ENCODE measurements at places on chromosomes 16 and 17.

DNA sequence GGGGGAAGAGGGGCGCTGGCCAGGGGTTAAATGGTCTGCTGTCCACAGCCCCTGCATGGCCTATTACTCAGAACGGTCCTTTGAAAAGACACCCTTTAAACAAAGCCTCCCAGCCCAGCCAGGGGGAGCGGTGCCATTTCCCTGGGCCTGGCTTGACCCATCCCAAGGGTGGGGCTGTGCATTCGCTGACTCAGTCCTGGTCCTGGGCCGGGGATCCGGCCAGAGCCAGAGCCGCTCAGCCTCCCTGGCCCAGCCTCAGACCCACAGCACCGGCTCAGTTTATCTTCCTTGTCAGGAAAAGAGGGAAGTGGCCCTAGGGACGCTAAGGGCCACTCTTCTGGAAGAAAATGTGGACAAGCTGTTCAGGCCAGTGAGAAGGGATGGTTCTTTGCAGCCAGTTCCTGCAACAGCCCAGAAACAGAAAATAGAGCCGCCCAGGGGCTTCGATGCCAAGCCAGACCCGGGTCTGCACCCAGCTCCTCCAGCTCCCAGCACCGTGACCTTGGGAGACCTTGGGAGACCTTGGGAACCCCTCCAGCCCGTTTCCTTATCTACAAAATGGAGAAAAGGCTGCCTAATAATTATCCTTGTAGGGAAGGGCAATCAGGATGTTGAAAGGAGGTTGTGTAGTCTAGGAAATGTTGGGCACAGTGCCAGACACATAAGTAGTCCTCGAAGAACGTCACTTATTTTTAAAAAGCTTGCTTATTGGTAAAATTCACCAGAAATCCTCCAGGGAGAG lies 82.5 kb downstream of the ZDHHC7 start:
- no peak for DNase-seq

DNA sequence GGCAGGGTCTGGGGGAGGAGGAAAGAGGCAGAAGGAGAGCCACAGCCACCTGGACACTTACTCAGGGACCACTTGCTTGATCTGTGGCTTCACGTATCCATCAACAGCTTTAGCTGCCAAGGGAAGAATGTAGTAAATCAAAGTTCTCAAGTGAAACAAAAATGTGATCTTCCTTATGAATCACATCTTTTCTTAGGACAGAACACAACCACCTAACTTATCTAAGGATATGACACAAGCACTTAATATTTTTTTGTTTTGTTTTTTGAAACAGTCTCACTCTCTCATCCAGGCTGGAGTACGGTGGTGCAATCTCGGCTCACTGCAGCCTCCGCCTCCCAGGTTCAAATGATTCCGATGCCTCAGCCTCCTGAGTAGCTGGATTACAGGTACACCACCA lies 8.4 kb upstream of the GHDC start:
- DNase-seq, result no peak

DNA sequence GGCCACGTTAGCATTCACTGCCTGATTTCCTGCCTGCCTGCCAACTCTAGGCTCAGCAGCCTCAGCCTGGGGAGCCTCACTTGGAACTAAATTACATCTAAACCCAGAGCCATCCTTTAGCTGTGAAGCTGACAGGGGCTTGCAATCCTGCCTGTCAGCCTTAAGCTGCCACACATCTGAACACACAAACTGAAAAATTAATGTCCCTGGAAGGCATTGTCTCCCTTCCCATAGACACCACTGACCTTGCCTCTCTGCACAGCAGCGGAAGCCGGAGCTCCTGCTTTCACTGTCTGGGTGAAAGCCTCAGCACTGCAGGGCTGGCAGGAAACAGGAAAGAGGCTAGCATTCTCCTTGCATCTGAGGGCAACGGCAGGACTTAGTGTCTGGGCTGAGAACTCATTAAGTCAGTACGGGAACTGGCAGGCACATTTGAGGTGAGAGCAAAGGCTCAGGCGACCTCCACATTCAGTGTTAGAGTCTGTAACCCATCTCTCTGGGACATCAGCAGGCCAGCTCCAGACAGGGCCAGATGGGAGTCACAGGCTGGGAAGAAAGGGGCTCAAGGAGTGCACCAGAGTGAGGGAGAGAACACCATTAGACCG lies 452.4 kb upstream of the C16orf82 start:
- DNase-seq, result no peak

DNA sequence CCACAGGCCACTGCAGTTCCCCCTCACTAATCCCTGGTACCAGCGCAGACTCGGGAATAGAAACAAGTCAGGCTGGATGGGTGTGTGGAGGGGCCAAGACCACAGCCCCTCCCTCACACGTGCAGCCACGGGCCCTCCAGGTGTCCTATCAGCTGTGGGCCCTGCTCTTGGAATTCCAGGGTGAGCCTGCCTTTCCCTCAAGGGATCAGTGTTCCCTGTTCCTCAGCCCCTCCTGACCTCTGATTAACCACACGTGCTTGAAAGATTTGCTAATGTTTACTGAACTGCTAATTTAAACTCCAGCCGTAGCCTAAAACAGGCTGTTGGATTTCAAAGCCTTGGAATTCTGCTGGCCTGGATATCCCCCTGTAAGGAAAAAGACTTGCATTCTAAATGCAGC lies 146.4 kb downstream of the SOCS1 start:
- DNase-seq, result no peak

DNA sequence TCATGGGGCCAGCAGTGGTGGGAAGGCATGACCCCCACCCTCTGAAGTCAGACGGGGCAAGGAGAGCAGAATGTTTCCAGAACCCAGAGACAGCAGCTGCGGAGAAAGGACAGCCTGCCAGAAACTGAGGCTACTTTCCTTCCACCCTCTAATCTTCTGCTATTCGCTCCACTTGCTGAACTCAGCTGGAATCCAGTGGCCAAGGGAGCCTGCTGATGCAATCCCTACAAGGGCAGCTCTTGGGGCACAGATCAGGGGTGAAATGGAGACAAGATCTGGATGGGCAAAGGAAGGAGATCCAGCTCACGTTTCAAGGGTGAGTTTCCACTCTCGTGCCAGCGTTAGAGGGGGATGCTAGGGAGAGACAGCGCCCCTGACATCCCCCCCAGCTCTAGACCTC lies 479.1 kb downstream of the SLC39A11 start:
- DNase-seq, result no peak

DNA sequence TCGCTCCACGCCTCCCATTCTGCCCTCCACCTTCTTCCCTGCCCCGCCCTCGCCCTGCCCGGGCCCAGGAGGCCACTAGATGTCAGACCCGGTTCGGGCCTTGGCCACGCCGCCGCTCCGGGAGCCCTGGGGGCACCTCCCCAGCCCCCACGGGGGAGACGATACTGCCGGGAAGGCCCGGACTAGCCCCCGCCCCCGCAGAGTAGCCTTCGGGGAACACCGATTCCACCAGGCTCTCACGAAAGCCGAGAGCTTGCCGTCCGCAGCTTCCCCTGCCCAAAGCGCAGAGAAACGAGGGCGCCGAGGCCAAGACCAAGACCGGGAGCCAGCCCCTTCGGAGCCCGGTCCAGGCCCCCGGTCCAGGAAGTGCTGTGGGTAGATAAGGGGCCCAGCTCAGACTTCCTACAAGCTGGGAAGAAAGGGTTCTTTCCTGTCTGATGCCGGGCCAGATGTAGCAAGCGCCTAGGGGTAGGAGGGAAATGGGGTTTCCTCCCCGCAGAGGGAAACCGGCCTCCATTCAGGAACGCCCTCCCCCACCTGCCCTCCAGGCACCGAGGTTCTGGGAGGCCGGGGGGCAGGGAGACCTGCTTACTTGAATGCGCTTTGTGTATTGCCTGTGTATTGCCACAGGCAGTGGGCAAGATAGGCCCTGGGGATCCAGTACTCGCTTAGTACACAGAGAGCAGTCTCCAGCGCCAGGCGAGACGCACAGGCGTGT lies 806 bp upstream of the CYB561 start:
- peak; percentile 28 for DNase-seq

GRCh38 chr17:79871131-79871530 lies 31.9 kb upstream of the CBX4 start:
- DNase-seq, result no peak

DNA sequence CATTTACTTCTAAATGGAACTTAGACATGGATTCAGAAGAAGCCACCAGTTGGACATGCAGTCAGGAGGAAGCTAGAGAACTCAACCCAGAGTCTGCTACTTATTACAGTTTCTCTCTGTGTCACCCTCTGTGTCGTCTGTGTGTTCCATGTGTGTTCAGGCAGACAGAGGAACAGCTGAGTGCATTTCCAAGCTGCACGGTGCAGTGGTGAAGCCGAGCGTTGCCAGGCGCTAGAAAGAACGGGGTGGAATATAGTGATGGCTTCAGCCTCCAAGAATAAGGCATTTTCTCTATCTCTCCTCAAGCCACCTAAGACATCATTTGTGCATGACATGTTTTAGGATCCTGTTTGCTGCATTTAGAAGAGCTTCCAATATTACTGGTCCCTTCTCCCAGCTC lies 101.1 kb upstream of the CCL2 start:
- DNase-seq, result no peak

DNA sequence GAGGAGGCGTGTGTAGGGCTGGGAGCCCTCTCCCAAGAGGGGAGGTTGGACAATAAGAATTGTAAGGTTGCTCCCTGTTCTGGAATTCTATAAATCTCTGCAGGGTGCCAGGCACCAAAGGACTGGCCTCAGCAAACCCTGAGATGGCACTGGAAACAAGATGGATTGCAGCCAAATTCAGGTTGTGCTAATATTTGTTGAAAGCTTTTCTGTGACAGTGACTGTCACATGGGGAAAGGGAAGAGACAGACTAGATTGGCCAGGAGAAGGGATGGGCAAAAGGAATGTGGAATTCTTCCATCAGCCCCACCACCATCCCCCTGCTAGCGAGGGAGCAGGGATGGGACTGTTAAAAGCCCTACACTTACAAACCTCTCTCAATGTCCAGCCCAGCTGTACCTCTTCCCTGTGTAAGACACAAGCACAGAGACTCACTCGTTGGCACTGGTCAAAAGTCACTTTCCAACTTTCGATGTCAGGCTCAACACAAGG lies 62.4 kb downstream of the SOX9 start:
- no peak for DNase-seq

DNA sequence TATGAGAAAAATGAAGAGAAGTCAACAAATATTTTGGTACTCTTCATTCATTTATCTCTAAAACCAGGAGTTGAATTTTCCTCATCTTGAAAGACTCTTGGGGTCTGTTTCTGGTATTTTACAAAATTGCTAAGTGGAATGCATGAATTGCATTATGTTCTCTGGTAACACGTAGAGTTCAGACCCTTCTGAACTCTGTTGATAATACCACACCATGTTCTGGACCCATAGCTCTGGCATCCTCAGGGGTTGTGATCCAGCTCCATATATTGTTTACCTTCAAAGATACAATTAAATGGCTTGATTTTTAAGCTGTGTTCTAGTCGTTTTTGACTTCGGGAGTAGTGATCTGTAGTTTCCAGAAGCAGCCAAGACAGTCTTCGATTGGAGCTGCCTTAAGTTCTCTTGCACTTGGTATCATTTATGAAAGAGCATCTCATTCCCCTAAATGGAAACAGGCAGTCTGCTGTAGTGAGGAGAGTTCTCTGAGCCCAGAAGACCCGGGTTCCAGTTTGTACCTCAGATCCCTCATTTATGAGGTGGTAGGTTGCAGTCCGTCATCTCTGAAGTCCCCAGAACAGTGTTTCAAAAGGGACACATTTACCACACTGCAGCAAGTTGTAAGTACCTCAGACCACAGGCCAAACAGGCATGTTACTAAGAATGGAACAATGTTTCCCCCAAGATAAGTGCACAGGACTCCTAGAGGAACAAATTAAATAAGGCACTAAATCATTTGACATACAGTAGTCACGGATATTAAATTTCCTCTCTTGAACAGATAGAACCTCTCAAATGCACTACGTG lies 9.6 kb downstream of the PSMD7 start:
- DNase-seq, result no peak

GRCh38 chr17:41264599-41264998 lies 579 bp upstream of the KRTAP9-6 start:
- no peak for DNase-seq

DNA sequence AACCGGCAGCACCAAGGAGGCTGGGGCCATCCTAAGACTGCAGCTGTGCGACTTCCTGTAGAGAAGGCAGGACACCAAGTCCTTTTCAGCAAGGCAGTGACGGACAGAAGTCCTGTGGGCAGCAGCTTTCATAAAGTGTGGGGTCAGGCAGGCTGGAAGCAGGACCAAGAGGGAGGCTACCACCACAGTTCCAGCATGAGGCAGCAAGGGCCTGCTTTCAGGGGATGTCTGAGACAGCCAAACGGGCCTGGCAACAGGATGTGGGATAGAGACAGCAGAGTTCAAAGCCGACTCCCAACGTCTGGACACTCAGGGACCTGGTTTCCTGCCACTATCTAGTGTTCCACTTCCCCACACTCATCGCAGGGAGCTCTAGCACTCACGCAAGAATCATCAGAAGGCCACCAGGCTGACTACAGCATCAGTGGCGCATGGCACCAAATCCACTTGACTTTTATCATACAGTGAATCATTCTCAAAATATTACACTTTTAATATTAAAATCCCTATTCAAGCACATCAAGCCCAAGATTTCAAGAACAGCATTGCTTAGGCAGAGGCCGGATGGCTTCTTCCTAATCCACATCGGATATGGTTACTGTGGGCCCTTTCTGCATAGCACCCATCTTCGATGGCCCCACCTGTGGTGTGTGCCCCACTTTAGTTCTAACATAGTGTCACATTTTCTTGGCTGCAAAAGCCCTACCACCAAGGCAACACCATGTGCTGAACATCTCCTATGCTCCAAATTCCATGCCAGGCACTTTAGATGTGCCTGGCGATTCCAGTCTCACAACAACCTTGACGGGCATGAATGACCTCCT lies 5.2 kb downstream of the USP7 start:
- DNase-seq, result no peak

DNA sequence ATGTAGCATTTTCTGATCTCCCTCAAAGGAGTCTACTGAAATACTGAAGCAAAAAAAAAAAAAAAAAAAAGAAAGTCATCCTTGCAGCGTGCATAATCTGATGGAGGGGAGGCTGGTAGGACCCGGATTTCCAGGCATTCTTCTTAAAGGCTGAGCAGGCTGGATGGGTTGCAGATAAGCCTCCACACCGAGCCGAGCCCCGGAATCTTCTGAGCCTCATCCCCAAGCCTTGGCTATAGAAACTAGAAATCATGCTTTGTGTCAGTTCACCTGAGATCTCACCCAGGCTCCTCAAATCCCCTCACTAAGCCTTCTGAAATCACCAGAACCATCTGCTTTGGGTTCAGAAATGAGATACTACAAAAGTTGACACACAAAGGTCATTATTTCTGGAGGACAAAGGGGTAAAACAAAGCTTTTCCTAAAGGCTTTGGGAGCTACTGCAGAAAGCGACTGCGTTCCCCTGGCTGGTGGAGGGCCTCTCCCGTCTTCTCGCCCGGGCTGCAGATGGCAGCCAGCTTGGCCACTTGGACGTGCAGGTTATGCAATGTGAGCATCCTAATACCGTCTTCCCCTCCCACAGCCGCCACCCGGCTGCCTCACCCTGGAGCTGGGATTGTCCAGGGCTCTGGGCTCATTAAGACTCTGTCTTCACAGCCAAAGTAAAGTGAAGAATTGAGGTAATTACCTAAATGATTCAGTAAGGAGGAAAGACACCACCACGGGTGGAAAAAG lies 4.7 kb upstream of the CACNG4 start:
- DNase-seq, result no peak

- DNase-seq, result no peak
Measured at GRCh38 chr17:55005520-55005919, 37.0 kb downstream of the STXBP4 start.

- DNase-seq, result peak; percentile 24
Measured at GRCh38 chr17:4433515-4434031, at the start of gene SPNS3. TSS of gene SPNS3 (plus strand) at chr17:4433940. CDS start at chr17:4433968, 28 bp downstream.

GRCh38 chr16:87303431-87303930 lies 13.7 kb downstream of the C16orf95 start:
- DNase-seq, result no peak

Data from activated T-cell treated with anti-CD3 and anti-CD28 coated beads for 48 hours (primary cell).